Fibroblast of the aortic adventitia (primary cell): ENCODE measurements at places on chromosomes 12 and 14. TPM values are rescaled to one million over a fixed set of nuclear protein-coding genes. Genes with fewer than 3 reads are reported as not detected.
A peak's percentile ranks its signal among the peaks of the same experiment; 100 is the strongest.

GRCh38 chr12:49961993-49962764 is 507 bp downstream of the AQP5 start:
- no peak for DNase-seq

GRCh38 chr14:75539561-75540478 is 17.6 kb downstream of the BATF start:
- no peak for DNase-seq

GRCh38 chr12:107704041-107704440 is 18.4 kb downstream of the PWP1 start:
- no peak for DNase-seq

DNA sequence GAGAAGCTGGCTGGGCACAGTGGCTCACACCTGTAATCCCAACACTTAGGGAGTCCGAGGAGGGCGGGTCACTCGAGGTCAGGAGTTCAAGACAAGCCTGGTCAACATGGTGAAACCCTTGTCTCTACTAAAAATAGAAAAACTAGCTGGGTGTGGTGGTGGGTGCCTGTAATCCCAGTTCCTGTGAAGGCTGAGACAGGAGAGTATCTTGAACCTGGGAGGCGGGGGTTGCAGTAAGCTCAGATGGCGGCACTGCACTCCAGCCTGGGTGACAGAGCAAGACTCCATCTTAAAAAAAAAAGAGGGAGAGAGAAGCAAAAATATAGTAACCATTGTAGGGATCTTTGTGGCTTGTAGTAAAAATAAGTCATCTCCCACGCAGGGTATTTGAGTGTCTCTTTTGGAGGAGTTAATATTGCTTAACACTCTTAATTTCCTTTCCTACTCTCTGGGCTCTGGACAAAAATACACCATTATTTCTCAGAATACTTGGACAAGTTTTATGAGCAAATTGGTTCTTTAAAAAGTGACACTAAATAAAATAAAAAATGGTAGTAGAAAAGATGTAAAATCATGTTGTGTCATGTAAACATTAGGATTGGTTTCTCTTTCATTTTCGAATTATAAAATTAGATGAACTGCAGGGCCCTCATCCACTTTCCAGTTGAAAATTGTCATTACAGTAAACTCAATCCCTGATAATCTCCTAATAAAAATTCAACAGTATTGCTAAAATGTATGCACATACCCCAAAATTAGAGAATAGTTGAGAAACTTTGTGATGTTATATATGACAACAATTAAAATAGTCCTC is 61.1 kb upstream of the C12orf71 start:
- DNase-seq: peak; percentile 15

GRCh38 chr14:75417674-75418073 is 10.1 kb upstream of the JDP2 start:
- peak; percentile 71 for DNase-seq

DNA sequence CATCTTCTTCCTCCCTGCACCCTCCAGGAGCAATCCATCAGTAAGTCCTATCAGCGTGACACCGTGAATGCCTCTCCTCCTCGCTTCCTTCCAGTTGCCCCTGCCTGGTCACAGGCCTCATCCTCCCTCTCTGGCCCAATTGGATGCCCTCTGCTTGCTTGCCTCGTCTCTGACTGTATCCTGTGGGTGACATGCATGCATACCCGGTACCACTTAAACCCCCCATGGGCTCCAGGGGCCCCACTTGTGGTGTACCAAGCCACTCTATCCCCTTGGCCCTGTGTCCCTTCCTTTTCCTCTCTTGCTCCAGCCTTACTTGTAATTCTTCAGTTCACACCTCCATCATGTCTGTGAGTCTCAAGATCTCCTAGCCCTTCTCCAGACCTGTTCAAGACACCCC is 106.0 kb upstream of the RTL1 start:
- no peak for DNase-seq

The TEX52 gene
- total RNA-seq: not detected in 2 replicates

The CIROP gene
- 1.8 TPM in 1 of 2 replicates, not detected in the other for total RNA-seq

The DCN gene
- total RNA-seq: 1,482 and 2,298 TPM in 2 replicates

The DDX23 gene
- 54.1 and 151 TPM in 2 replicates for total RNA-seq

The TOMM20L gene
- not detected in 2 replicates for total RNA-seq
